ENCODE measurements at places on chromosomes 3 and 15.

GRCh38 chr3:134407239-134407625 lies 33.0 kb upstream of the AMOTL2 start:
- DNase-seq = no peak

GRCh38 chr3:65604863-65605526 lies 433.7 kb downstream of the MAGI1 start:
- no peak for DNase-seq

- peak; percentile 50 for DNase-seq
Observed at GRCh38 chr15:90161950-90162361, 39.2 kb upstream of the SEMA4B start.

DNA sequence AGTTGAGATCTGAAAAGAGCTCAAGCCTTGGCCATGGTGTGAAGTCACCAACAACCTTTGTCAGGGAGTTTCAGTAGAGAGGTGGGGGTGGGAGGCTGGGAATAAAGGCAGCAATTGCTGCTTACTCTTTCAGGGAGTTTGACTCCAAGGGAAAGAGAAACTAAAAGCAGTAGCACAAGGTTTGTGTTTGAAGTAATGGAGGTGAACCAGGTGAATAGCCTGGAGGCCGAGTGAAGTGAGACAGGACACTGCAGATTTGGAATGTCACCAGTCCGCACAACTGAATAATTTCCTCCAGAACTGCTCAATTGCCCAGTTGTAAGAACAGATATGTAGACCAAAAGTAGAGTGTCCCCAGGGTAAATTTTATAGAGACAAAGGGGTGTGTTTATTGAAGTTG lies 44.1 kb downstream of the CD86 start:
- DNase-seq = no peak

- DNase-seq = no peak
Observed at GRCh38 chr3:53218131-53218530, 37.7 kb downstream of the TKT start.

DNA sequence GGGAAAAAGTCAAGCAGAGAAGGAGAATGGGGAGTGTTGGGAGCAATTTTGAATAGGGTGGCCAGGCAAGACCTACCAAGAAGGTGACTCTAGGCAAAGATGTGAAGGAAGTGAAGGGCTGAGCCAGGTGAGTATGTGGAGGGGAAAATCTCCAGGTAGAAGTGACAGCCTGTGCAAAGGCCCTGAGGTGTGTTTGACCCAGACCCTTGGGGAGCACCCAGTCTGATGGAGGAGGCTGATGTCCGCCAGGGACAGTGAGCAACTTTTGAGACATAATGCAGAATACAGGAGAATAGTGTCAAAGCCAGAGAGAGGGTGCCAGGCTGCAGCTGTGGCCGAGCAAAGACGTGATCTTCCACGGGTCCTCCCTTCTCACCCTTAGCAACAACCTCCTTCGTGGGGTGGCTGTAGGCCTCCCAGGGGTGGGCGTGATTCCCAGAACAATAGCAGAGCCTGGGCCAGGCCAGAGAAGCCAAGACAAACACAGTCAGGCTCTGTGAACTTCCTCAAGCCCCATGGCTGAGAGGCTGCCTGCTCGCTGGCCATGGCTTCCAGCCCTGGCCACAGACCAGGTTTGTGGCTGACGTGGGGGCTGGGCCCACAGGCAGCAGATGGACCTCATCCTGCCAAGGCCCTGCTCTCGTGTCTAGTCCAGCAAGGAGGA lies 58.1 kb downstream of the SLC6A6 start:
- no peak for DNase-seq

DNA sequence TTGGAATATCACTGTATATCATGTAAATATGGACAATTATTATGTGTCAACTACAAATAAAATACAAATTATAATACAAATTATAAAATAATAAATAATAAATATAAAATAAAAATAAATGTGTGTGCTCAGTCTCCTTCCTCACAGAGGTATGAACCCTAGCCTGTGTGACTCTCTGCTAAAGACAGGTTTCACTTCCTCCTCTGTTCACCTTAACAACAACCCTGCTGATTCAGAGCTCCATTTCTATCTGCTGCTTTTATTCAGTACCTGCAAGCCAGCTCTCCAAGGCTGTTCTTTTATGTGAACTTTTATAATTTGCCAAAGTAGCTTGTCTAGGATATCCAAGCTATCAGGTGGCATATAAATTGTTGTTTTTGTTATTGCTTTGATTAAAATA lies 610.7 kb upstream of the GRM7 start:
- DNase-seq = no peak

GRCh38 chr3:182697345-182697919 lies 95.9 kb upstream of the ATP11B start:
- DNase-seq = no peak

Data from GM06990 (cell line).